ENCODE measurements at places on chromosomes 5 and 9.

DNA sequence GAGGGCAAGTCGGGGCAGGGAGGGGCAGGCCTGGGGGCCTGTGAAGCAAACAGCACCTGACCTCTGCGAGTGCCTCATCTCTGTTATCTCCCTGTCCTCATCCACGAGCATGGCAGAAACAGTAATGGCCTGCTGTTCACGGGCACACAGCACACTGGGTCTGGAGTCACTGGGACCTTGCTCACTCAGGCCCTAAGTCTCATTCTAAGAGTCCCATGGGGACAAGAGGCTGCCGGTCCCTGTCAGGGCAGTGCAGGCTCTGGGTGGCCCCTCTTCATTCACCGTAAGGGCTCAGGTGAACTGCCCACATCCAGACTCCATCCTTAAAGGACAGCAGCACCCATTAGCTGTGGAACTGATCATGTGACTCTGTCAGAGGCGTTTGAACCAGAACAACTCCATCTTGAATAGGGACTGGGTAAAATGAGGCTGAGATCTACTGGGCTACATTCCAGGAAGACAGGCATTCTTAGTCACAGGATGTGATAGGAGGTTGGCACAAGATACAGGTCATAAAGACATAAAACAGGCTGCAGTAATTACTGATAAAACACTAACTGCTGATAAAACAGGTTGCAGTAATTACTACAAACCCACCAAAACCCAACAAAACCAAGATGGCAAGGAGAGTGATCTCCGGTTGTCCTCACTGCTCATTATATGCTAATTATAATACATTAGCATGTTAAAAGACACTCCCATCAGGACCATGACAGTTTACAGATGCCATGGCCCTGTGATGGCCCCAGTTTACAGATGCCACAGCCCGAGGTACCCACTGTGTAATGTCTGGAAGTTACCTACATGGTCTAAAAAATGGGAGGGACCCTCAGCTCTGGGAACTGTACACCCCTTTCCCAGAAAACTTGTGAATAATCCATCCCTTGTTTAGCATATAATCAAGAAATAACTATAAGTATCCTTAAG, 28.7 kb downstream of the BICD2 start:
- DNase-seq = no peak

DNA sequence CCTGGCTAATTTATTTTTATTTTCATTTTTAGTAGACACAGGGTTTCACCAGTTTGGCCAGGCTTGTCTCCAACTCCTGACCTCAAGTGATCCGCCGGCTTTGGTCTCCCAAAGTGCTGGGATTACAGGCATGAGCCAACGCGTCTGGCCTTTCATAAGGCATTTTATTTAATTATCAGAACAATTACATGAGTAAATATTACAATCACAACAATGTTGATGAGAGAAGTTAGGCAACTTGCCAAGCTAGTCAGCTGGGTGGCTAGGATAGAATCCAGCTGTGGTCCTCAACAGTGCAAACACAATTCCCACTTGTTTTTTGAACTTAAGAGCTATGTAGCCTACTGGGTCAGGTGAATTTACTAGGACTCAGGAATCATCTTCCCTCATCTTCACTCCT, 22.0 kb downstream of the C9orf57 start:
- DNase-seq = no peak

GRCh38 chr5:54639621-54640020, 122.1 kb downstream of the SNX18 start:
- DNase-seq = no peak

DNA sequence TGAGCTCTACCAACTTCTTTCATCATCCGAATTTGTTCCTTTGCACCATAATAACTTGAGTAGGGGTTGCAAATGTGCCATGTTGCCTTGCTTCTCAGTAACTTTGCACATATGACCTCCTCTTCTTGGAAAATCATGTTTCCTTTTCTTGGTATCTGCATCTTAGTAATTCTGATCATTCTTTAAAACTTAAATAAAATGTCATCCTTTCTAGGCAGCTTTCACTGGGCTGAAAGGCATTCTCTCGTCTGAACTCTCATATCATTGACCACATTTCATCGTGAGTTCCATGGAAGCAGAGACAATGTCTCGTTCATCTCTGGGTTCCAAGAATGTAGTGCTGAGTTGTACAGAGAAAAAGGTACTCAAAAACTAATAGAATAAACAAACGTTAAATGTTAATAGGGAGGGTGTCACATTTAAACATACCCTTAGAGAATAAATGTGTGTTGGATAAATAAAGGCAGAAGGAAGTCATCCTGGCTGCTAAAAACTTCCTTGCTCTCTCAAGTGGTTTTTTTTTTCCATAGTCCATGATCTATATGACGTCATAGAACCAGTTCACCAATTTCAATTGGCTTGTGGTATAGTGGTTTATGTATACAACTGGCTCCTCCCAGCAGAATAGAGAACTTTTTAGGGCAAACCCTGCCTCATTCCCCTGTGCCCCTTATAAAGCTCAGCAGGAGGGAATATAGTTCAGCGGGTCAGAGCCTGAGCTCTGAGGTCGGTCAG, 218.1 kb upstream of the TRIM32 start:
- no peak for DNase-seq

DNA sequence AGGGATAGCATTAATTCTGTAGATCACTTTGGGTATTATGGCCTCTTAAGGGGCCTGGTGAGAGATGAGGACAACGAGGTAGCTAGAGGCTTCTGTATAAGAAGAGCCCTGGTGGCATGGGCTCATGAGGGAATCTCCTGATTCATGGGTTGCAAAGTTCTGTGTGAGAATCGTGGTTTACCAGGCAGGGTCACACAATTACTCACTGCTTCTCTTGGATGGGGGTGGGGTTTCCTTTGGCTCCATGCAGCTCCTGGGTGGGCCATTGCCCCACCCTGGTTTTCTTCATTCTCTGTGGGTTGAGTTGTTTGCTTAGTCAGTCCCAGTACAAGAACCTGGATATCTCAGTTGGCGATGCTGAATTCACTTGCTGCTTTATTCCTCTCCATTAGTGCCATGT, 30.9 kb upstream of the TNFSF15 start:
- no peak for DNase-seq

- no peak for DNase-seq
Measured at GRCh38 chr9:79621916-79622575, 50.3 kb downstream of the TLE4 start.

DNA sequence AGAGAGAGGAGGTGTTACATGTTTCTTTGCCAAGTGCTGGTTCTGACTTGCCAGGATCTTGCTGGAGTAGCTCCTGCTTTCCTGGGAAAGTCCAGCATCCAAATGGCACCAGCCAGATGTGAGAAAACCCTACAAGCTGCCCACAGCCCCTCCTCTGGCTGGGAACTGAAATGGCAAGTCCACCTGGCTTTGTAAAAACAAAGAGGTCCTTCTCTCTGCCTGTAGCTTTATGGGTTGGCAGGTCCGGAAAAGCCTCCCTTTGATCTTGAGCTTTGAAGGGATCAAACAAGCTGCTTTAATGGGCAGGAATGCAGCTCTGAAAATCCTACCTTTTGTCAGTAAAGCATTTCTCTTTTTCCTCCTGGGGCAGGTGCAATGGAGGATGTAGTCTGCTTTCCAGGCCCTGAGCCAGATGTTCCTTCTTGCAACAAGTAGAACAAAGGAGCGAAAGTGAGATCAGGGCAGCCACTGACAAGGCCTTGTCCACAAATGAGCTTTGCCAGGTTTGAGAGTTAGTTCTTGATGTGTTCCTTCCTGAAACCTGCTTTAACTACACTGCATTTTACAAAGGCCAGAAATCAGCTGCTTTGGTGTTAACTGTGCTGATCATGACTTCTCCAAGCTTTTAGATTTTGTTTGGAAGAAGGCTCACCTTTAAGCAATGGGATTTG, 456.7 kb downstream of the ZNF608 start:
- DNase-seq = no peak

DNA sequence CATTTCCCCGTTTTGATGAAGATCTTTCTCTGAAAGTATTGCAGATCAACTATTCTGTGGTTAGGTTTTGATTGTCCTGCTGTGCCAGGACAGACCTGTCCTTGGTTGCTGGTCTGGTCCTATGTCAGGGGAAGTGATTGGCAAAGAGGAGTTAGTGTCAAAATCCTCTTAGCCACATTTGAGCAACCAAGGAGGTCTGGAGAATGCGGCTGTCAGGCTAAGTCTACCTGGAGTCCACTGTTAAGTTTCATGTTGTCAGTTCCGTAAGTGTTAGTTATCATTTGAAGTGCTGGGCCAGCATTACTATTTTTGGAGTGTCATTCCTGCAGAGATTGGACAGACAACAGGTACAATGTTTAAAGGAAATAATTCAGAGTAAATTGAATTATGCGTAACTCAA, 62.3 kb downstream of the UBE2QL1 start:
- no peak for DNase-seq

DNA sequence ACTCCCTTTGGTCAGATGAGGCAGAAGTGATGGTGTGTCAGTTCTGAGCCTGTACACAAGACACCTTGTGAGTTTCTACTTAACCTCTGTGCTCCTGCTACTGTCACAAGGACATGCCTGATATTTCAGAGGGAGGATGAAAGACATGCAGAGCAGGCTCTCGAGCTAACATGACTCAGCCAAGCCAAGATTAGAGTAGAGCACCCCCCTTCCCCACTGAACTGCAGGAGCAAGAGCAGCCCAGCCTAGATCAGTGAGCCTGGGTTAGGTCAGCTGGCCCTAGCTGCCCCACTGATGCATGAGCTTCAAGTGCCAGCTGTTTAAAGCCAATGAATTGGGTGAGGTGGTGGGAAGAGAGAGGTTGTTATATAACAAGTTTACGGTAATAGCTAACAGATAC, 36.7 kb downstream of the BRINP1 start:
- DNase-seq = no peak

Data from GM18507 (cell line).